ENCODE measurements at places on chromosomes 1 and 21.

DNA sequence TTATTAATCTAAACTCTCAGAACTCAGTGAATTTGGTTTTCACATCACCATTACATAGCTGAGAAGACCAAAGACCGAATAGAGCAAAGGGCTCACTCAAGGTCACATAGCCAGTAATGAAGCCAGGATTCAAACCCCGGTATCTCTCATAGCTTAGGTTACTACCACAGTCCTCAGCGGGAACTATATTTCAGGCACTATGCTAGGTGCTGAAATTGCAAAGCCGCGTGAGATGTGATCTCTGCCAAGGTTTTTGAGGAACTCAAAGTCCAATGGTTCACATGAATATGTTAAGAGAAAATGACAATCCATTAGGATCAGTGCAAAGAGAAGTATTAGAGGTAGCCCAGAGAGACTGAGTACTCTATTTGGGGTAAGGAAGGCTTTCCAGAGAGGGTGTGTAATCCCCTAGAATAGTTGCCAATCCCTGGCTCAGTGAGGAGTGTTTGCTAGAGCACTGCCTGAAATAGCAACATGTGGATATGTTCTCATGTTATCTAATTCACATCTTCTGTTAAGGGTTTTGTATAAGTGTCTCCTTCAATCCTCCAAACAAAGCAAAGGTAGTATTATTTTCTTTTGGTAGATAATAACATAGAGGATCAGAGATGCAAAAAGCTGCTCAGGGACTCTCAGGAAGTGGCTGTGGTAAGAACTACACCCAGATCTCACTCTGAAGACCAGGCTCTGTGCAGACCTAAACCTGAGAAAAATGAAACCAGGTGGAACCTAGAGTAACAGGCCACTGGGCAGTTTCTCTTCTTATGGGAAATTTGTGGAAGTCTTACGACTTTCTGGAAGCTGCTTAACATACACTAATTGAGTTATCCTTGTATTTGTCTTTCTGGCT lies 93.1 kb upstream of the C8B start:
- DNase-seq = no peak

- no peak for DNase-seq
These were observed 46.7 kb downstream of the CLIC6 start for GRCh38 chr21:34715518-34715917.

DNA sequence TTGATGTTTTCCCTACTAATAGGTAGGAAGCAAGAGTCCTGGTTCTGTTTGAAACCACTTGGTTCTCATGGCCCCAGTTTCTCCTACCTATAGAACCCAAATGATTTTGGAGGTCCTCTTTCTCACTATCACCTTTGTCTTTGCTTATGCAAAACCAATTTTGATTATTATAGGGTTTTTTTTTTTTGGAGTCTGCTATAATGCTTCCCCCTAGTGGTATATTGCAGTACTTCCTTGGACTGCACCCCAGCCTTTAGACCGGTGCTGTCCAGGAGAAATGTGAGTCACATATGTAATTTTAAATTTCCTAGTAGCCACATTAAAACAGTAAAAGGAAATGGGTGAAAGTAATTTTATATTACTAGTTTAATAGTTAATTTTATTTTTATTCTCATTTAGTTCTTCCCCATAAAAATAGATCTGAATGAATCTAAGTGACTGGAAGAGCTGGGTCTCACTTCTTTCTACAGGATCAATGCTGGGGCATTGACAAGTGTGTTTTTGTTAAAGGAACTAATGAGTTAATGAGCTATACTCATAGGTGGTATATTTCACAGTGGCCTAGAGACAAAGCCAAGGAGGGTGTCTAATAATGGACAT lies 10.6 kb downstream of the FCMR start:
- no peak for DNase-seq

- no peak for DNase-seq
These were observed 597.6 kb upstream of the PRMT6 start for GRCh38 chr1:106458866-106459265.

DNA sequence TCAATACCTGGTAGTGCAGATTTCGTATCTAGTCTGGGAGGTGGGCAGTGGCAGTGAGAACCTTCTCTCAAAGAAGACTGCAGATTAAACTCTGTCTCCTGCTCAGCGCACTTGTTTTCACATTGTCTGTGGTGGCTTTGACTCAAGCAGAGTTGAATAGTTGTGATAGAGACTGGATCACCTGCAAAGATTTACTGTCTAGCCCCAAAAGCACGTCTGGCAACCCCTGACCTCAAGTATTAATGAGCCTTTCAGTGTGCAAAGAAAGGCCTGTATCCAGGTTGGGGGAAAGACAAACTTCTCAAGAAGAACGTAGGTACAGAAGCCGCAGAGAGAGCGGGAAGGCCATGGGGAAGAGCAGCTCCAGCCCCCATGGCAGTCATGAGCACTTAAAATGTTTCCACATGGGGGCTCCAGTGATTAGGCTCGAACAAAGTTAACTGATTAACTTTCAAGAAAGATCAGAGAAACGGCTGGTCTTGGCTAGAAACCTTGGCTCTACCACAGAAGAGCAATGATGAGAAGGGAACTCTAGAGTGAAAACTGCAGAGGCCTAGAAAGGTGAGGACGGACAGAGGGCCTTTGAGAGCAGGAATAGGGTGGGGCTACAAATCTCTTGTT lies 15.2 kb downstream of the HENMT1 start:
- DNase-seq = no peak

Measured in stimulated activated CD8-positive, alpha-beta memory T cell treated with anti-CD3 and anti-CD28 coated beads, Interleukin-2, amount 100 ng/mL, for 1 hour (primary cell).